Foreskin fibroblast (primary cell): ENCODE measurements at places on chromosomes 16 and 17.

GRCh38 chr16:25151996-25152395 is 40.5 kb downstream of the LCMT1 start:
- peak; percentile 38 for DNase-seq

GRCh38 chr17:13735861-13736260 is 134.1 kb upstream of the HS3ST3A1 start:
- DNase-seq, result peak; percentile 71

DNA sequence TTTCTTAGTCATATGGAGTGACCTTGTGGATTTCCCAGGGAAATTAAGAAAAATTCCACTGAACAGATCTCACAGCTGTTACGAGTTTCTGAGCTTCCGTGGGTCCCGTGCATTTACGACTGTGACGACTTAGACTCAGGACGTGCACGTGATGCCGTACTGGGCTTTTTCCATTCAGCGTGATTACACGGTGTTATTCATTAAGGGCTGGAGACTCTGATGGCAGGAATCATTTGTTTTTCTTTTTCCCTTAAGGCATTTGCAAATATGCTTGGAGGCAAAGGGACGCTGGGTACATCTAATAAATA is 57.2 kb downstream of the TBC1D16 start:
- peak; percentile 63 for DNase-seq

DNA sequence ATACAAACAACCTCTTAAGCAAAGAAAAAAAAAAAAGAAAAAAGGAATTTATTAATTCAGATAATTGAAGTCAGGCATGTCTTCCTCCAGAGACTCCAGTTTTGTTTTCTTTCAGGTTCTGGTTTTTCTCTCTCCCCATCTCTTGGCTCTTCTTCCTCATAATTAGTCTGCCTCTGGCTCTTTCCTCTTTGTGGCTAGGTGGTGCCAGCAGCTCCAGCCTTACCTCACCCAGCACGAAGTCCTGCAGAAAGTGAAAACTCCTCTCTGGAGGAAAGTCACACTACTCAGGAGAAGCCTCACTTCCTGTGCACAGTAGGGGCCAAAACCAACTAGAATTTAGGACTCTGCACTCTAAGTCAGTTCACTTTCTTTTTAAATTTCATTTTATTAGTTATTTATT is 10.3 kb upstream of the NFAT5 start:
- DNase-seq, result no peak

DNA sequence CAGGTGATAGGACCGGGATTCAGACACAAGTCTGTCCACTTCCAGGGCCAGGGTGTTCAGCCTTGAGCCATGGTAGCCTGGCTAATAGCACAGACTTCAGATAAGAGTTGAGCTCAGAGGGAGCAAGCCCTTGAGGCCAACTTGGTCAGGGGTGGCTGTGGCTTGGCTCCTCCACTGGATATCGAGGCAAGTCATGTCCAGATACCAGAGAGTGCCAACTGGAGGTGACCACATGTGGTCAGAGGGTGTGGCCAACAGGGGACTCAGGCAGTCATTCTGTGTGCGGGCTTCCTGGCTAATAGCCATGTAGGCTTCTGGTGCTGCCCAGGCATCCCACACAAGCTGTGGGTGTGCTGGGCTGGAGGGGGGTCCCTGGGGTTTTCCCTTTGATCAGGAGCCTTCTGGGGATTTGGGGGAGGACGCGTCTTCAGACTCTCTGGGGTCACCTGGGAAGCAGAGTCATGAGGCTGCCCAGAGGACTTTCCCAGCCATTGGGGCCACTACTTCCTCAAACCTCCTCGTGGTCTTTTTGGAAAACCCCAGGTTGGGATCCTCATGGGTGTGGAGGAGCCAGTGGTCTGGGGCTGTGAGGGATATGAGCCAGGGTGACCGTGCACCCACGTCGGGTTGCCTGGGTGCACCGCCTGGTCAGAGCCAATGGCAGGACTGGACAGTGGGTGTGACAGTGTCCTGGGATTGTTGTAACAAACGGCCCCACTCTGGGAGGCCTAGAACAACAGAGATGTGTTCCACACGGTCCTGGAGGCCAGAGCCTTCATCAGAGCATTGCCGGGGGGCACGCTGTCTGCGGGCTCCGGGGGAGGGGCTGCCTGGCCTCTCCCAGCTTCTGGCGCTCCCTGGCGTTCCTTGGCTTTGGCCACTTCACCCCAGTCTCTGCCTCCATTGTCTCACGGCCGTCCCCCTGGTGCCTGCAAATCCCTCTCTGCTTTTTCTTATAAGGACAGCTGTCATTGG is 25.0 kb downstream of the COX4I1 start:
- DNase-seq, result no peak

DNA sequence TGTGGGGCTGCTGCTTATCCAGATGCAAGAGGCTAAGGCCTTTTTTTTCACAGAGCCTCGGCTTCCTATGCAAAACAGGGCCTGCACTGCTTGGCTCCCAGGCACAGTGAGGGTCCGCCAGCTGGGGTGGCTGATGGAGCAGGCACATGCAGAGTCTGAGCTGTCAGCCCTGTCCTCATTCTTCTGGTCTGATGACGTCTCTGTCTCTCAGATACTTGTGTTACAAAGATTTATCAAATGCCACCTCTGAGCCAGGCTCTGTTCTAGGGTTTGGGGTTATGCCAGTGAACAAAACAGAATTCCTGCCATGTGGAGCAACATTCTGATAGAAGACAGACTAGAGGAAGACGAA is 4.8 kb downstream of the RNF40 start:
- no peak for DNase-seq

DNA sequence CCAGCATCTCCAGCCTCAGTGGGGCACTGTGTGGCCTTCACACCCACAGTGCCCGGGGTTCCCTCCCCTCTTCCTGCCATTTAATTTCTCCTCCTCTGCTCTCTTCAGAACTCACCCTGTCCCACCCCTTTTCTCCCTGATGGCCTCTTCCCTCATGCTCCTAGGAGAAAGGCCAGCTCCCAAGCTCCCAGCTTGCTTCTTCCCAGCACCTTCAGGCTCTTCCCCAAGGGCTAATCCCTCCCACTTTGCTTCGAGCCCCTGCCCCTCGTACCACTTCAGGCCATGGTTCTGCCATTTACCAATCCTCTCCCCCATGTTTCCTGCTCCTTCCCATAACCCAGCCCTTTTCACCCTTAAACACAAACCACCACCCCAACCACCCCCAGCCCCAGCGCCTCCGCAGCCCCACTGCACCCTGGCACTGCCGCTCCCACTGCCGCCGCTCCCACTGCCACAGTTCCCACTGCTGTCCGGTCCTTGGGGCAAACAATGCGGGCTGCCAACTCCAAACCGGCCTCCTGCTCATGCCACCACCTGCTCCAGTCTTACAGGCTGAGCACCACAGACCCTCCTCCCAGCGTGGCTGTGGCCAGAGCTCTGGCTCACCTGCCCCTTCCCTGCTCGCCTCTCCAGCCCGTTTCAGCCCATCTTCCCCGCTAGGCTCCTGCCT is 28.6 kb downstream of the ADAM11 start:
- no peak for DNase-seq
